ENCODE measurements at places on chromosomes 5 and 9. TPM values are rescaled to one million over a fixed set of nuclear protein-coding genes. Genes with fewer than 3 reads are reported as not detected.

Gene SCGB3A2
- not detected for total RNA-seq

Gene FAXDC2
- 160 TPM for total RNA-seq

Gene SPACA9
- not detected for total RNA-seq

Gene PSIP1
- 75.4 TPM for total RNA-seq

Gene PKD2L2
- not detected for total RNA-seq

Gene LCN15
- not detected for total RNA-seq

Gene AMACR
- 56.6 TPM for total RNA-seq

Gene SNCB
- total RNA-seq: not detected

Gene C5orf46
- total RNA-seq: not detected

Gene PCDHB2
- 0.43 TPM for total RNA-seq

Gene BHMT2
- total RNA-seq: 1.4 TPM

Gene ACTBL2
- total RNA-seq: not detected

Gene N4BP3
- total RNA-seq: 2.7 TPM

Measured in stomach (tissue), 19 donors.